CD14-positive monocyte (primary cell): ENCODE measurements at places on chromosomes 1 and 21. TPM values are rescaled to one million over a fixed set of nuclear protein-coding genes. Genes with fewer than 3 reads are reported as not detected.

Gene PALMD
- polyA plus RNA-seq: not detected

Gene SOX13
- polyA plus RNA-seq: not detected

Gene PSMA5
- polyA plus RNA-seq: 24.7 and 36.6 TPM in 2 replicates

Gene CCDC181
- not detected in 2 replicates for polyA plus RNA-seq

DNA sequence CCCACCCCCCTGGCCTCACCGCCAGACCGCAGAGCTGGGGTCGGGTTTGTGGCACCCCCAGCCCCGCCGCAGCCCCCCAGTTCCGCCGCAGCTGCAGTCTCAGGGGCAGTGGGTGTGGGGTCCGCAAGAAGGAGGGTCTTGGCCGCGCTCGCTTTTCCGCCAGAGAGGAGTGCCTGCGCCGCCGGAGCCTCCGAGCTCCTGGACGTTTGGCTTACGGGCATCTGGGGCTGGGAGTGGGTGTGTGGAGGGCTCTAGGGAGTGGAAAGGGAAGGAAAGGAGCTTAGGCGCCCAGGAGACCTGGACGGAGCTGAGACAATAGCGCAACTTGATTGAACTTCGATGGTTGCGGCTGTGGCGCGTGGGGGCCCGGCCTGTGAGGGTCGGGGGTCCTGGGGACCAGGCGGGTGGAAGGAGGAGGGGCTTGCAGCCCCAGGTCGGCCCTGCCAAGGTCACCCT, 88.8 kb upstream of the IPO9 start:
- H3K4me3 ChIP-seq: peak overlapping the region; percentile 29
- no peaks in the 10 kb centered on the region for H3K27me3 ChIP-seq
- peaks cover 27% of the 10 kb centered on the region for H3K4me1 ChIP-seq
- H3K36me3 ChIP-seq: no peaks in the 10 kb centered on the region
- H3K27ac ChIP-seq: no peak overlapping the region
- DNase-seq: no peak

DNA sequence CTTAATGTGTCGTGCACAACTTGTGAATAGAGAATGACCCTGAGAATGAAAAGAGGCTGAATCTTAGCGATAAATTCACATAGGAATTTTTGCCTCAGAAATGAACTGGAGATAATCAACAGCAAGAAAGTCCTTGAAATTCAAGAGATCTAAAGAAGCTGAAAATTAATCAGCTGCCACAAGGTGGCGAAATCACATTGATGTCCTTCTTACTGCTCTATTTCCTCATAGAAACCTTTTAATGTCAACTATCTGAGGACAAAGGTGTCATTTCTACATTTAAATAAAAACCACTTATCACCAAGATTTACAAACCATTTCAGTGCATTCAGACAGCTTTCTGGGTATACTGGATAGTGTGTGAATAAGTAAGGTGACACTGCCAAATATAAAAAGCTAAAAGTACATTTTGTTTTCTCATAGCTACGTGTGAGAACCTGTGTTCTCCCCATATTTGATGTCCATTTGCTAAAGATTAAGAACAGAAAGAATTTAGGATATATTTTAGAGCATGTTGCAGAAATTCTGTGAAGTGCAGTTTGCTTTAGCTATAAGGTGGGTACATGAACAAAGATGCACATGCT, 485.3 kb upstream of the PTBP2 start:
- no peak overlapping the region for H3K4me3 ChIP-seq
- no peaks in the 10 kb centered on the region for H3K36me3 ChIP-seq
- peak; percentile 17 for DNase-seq
- no peaks in the 10 kb centered on the region for H3K4me1 ChIP-seq

DNA sequence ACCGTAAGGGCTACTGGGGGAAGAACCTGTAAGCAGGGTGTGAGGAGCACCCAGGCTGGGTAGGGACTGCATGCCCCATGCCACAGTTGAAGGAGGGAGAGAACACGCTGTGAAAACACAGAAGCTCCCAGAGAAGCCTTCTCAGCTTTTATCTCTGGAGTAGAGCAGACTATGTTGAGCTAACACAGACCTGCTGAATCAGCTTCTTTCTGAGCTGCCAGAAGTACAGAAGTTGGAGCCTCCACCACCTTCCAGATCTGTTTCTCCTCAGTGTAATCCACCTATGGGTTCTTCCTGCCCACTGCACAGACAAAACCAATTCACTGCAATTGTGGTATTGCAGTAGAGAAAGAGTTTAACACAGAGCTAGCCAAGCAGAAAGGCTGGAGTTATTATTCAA, 5.4 kb downstream of the YBEY start:
- H3K4me3 ChIP-seq: no peak overlapping the region
- H3K27ac ChIP-seq: no peak overlapping the region
- no peaks in the 10 kb centered on the region for H3K27me3 ChIP-seq
- peaks cover 14% of the 10 kb centered on the region for H3K36me3 ChIP-seq
- no peak for DNase-seq
- H3K4me1 ChIP-seq: peaks cover 25% of the 10 kb centered on the region

- H3K27ac ChIP-seq: no peak overlapping the region
- H3K4me3 ChIP-seq: no peak overlapping the region
- no peaks in the 10 kb centered on the region for H3K36me3 ChIP-seq
- H3K27me3 ChIP-seq: no peaks in the 10 kb centered on the region
- peaks cover 8% of the 10 kb centered on the region for H3K4me1 ChIP-seq
- DNase-seq: no peak
Observed at GRCh38 chr1:54559111-54559548, 11.1 kb downstream of the ACOT11 start.

DNA sequence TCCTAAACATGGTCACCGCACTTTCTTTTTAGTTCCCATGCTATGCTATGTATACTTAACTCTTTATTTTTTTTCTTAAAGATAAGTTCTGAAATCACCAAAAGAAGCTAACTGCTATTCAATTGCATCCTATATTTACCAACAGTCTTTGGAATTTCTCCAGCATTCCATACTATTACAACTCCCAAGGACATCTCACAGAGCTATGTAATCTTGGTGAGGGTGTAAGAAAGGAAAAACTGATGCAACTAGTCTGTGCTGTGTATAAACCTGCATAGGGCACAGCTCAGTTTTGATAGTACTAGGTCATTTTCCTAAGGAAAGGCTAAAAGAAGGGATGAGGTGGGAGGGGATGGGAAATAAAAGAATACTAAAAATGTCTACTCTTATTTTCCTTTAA, 78.0 kb downstream of the PTPN14 start:
- H3K27me3 ChIP-seq: no peaks in the 10 kb centered on the region
- no peak overlapping the region for H3K4me3 ChIP-seq
- DNase-seq: no peak
- no peaks in the 10 kb centered on the region for H3K4me1 ChIP-seq
- no peak overlapping the region for H3K27ac ChIP-seq
- H3K36me3 ChIP-seq: no peaks in the 10 kb centered on the region

GRCh38 chr1:75786901-75787493, 941 bp downstream of the RABGGTB start:
- peaks cover 41% of the 10 kb centered on the region for H3K36me3 ChIP-seq
- peak overlapping the region; percentile 89 for H3K27ac ChIP-seq
- H3K4me1 ChIP-seq: peaks cover 61% of the 10 kb centered on the region
- no peak for DNase-seq
- H3K27me3 ChIP-seq: no peaks in the 10 kb centered on the region

- H3K4me1 ChIP-seq: no peaks in the 10 kb centered on the region
- no peaks in the 10 kb centered on the region for H3K27me3 ChIP-seq
- no peak overlapping the region for H3K27ac ChIP-seq
- no peaks in the 10 kb centered on the region for H3K36me3 ChIP-seq
- H3K4me3 ChIP-seq: no peak overlapping the region
Observed at GRCh38 chr1:187383366-187383765, 554.6 kb downstream of the PLA2G4A start.

DNA sequence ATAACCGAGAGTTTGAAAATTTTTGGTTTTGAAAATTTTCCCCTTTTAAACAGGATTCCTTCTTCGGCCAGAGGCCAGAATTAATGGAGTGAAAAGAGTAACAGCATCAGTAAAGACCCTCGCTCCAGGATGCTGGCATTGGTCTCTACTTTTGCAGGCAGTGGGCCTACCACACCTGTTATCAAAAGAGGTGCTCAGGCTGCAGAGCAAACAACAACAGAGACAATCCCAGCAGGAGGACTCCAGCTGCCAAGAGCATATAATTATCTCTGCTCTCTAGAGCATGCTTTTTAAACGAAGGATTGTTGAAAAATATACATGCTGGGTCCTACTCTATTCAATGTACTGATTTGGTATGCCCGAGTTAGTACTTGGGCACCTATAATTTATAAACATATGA, 1048.5 kb downstream of the PLA2G4A start:
- no peaks in the 10 kb centered on the region for H3K4me1 ChIP-seq
- H3K36me3 ChIP-seq: no peaks in the 10 kb centered on the region
- H3K4me3 ChIP-seq: no peak overlapping the region
- no peak overlapping the region for H3K27ac ChIP-seq
- no peaks in the 10 kb centered on the region for H3K27me3 ChIP-seq

GRCh38 chr1:107318932-107319331, 178.1 kb downstream of the NTNG1 start:
- no peak overlapping the region for H3K4me3 ChIP-seq
- H3K36me3 ChIP-seq: no peaks in the 10 kb centered on the region

GRCh38 chr1:242398351-242398750, 126.1 kb downstream of the PLD5 start:
- no peak overlapping the region for H3K4me3 ChIP-seq
- no peak overlapping the region for H3K27ac ChIP-seq
- DNase-seq: no peak
- H3K27me3 ChIP-seq: no peaks in the 10 kb centered on the region
- H3K4me1 ChIP-seq: no peaks in the 10 kb centered on the region

GRCh38 chr1:53678938-53679825, 59.8 kb downstream of the GLIS1 start:
- no peaks in the 10 kb centered on the region for H3K4me1 ChIP-seq
- H3K36me3 ChIP-seq: no peaks in the 10 kb centered on the region
- no peak overlapping the region for H3K27ac ChIP-seq
- DNase-seq: no peak
- H3K4me3 ChIP-seq: no peak overlapping the region

- H3K27me3 ChIP-seq: no peaks in the 10 kb centered on the region
- H3K4me1 ChIP-seq: no peaks in the 10 kb centered on the region
- no peak overlapping the region for H3K27ac ChIP-seq
- no peaks in the 10 kb centered on the region for H3K36me3 ChIP-seq
Observed at GRCh38 chr1:38353956-38354355, 307.4 kb upstream of the POU3F1 start.

DNA sequence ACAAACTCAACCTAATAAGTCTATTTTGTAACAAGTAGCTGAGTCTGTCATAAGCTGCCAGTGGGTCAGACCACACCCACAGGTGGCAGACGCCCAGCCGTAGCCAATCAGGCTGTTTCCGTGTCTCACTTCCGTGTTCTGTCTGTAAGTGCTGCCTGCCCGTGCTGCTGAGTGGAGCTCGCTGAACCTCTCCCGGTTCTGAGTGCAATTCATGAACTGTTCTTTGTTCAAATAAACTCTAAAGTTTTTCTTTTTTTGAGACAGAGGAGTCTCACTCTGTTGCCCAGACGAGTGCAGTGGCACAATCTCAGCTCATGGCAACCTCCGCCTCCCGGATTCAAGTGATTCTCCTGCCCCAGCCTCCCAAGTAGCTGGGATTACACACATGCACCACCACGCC, 25.1 kb downstream of the POFUT2 start:
- H3K27ac ChIP-seq: no peak overlapping the region
- peaks cover 39% of the 10 kb centered on the region for H3K36me3 ChIP-seq
- H3K27me3 ChIP-seq: no peaks in the 10 kb centered on the region
- H3K4me1 ChIP-seq: no peaks in the 10 kb centered on the region
- H3K4me3 ChIP-seq: no peak overlapping the region

DNA sequence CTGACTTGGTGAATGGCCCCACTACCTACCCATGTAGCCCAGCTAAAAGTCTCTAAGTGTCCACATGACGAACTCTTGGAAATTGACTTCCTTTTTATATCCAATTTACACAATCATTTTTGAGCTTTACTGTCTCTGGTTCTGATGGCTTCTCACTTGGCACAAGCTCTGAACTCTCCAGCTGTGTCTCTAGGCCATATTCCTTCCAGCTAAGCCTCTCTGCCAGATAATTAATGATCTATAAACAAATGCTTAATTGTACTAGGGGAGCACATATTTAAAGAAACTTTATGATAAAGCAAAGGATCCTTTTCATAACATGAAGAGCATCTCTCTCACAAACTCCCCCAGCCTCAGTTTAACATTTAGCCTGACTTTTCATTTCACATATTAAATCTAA, 16.3 kb upstream of the BEND5 start:
- H3K36me3 ChIP-seq: no peaks in the 10 kb centered on the region
- no peak overlapping the region for H3K27ac ChIP-seq
- DNase-seq: no peak
- no peaks in the 10 kb centered on the region for H3K27me3 ChIP-seq
- no peak overlapping the region for H3K4me3 ChIP-seq

DNA sequence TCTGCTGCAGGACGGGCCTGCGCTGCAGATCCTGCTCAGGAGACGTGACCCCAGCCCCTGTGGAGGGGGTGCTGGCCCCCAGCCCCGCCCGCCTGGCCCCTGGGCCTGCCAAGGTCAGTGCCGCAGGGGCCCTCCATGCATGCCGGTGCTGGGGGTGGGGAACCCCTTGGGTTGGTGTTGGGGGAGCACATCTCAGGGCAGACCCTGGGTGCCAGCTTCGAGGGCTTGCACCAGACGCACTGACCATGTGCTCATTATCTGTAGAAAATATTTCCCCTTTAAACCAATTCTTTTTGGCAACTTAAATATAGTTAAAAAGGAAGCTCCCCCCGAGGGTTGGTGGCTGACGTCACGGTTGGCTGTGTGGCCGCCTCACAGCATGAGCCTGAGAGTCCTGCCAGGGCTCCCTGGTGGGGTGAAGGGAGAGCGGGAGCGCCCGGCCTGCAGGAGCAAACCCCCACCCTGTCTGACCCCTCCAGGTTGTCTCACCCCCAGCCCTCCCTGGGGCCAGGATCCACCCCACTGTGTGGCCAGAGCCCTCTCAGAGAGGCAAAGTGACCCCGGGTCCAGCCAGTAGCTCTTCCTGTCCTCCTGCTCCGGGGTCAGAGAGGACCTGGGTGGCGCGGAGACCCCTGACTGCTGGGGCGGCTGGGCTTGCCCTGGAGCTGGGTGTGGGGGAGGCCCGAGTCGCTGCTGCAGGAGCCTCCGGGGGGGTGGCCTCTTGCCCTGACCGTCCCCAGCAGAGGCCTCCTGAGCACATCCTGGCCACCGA, 5.3 kb upstream of the PFKL start:
- no peaks in the 10 kb centered on the region for H3K36me3 ChIP-seq
- DNase-seq: no peak
- H3K27ac ChIP-seq: no peak overlapping the region
- no peak overlapping the region for H3K4me3 ChIP-seq
- H3K4me1 ChIP-seq: peaks cover 18% of the 10 kb centered on the region

GRCh38 chr1:21495225-21495820, 13.9 kb upstream of the ALPL start:
- H3K36me3 ChIP-seq: no peaks in the 10 kb centered on the region
- DNase-seq: no peak

DNA sequence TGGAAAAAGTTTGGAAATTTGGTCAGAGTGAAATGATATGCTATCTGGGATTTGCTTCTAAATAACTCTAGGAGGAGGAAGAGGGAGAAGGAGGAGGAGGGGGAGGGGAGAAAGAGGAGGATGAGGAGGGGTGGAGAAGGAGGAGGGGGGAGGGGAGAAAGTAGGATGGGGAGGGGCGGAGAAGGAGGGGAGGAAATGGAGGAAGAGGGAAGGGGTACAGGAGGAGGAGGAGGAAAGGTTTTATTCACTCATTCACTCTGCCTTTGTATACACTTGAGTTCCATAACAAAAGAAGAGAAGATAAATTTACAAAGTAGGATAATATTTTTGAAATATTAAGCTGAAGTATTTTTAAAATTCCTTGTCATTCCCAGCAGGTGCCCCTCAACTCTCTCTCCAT, 6.3 kb upstream of the VPS26C start:
- H3K27ac ChIP-seq: no peak overlapping the region
- H3K4me1 ChIP-seq: peaks cover 2% of the 10 kb centered on the region
- DNase-seq: no peak
- H3K27me3 ChIP-seq: no peaks in the 10 kb centered on the region
- H3K4me3 ChIP-seq: no peak overlapping the region
